ENCODE measurements at places on chromosomes 5 and 9. TPM values are rescaled to one million over a fixed set of nuclear protein-coding genes. Genes with fewer than 3 reads are reported as not detected.

DNA sequence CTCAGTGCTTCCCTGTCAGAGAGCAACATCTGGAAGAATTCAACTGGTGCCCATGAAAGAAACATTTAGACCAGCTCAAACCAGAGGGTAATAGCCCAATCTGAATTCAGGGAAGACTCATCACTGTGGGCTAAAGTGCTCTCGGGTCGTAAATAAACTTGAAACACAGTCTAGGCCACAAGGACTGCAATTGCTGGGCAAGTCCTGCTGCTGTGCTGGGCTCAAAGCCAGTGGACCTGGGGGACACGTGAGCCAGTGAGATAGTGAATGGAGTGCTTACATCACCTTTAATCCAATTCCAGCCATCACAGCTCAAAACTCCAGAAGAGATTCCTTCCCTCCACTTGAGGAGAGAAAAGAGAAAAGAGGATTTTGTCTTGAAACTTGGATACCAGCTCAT lies 78.1 kb upstream of the DAP start:
- H3K27ac ChIP-seq, result no peak overlapping the region
- H3K36me3 ChIP-seq, result no peaks in the 10 kb centered on the region
- no peak overlapping the region for H3K4me3 ChIP-seq
- no peaks in the 10 kb centered on the region for H3K27me3 ChIP-seq

DNA sequence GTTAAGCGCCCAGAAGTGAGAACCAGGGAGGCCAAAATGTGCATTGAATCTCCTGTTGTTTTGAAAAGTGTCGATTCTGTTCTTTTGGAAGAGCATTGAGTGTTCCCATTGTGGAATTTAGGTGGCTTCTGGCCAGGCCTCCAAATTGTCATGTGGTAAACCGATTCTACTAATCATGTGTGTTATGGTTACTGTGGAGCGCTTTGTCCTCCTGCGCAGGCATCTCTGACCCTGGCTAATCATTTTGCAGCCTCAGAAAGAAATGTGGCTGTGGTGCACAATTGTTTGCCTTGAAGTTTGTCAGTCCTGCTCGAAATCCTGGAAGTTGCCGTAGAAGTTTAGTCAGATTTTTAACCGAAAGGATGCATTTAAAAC lies 121.3 kb downstream of the RASGRF2 start:
- no peaks in the 10 kb centered on the region for H3K36me3 ChIP-seq
- no peak overlapping the region for H3K27ac ChIP-seq
- H3K27me3 ChIP-seq, result no peaks in the 10 kb centered on the region

BARHL1 gene
- total RNA-seq, result not detected

GNAQ gene
- 22.7 TPM for total RNA-seq

SPATA31E1 gene
- not detected for total RNA-seq

- H3K27me3 ChIP-seq, result peaks cover 13% of the 10 kb centered on the region
- H3K27ac ChIP-seq, result no peak overlapping the region
- H3K36me3 ChIP-seq, result no peaks in the 10 kb centered on the region
- no peak for DNase-seq
- H3K4me1 ChIP-seq, result no peaks in the 10 kb centered on the region
Observed at GRCh38 chr5:178290376-178290775, 57.8 kb upstream of the PHYKPL start.

SH3PXD2B gene
- total RNA-seq, result 1.3 TPM

DNA sequence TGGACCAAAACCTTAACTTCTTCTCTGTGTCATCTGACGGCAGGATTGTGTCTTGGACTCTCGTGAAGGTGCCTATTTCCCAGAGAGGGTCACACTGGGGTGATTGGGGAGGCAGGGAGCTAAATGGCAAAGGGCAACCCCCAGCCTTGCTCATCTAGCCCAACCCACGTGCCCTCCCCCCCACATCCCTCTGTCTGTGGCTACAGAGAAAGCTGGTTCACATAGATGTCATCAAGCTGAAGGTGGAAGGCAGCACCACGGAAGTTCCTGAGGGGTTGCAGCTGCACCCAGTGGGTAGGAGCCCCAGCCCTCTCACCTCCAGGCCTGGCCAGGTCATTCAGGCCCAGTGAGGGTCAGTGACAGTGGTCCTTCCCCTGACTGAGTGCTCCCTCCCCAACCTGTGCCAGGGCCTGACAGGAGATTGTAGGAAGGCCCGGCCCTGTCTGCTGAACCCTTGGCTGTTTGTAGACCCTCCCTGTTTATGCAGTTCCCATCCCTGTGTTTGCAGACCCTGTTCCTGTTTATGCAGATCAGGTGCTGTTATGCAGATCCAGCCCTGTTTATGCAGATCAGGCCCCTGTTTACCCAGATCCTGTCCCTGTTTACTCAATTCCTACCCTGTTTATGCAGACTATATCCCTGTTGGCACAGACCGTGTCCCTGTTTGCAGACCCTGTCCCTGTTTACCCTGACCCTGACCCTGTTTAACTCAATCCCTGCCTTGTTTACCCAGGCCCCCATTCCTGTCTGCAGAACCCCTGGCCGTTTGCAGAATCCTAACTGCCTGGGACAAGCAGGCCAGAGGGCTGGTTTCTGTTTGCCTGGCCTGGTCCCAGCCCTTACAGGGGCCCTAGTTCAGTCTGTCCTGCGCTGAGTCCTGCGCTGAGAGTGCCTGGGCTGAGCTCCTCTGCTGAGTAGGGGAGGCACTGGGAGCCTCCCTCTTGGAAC lies 10.4 kb downstream of the ENHO start:
- H3K36me3 ChIP-seq, result no peaks in the 10 kb centered on the region
- no peak overlapping the region for H3K27ac ChIP-seq
- H3K27me3 ChIP-seq, result no peaks in the 10 kb centered on the region
- no peak for DNase-seq

SLU7 gene
- 50.9 TPM for total RNA-seq

DNA sequence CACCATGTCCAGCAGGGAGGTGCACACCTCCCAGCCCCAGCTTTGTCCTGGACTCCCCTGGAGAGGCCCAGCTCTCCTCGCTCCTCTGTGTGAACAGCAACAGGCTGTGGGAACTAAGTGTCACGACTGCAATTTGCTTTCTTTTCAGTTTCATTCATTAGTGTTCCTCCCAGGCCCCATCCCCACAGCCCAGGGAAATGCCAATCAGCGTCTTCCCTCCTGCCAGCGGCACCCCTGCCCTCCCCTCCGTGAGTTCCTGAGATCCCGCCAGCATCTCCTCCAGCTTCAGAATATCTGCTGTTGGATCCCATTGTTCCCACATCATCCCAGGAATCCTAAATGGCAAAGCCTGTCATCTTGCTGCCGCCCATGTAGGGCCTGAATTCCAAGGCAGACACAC lies 13.1 kb upstream of the RPL26L1 start:
- no peak overlapping the region for H3K27ac ChIP-seq
- no peaks in the 10 kb centered on the region for H3K4me1 ChIP-seq
- DNase-seq, result no peak
- no peaks in the 10 kb centered on the region for H3K27me3 ChIP-seq
- no peak overlapping the region for H3K4me3 ChIP-seq
- H3K36me3 ChIP-seq, result peaks cover 4% of the 10 kb centered on the region

DNA sequence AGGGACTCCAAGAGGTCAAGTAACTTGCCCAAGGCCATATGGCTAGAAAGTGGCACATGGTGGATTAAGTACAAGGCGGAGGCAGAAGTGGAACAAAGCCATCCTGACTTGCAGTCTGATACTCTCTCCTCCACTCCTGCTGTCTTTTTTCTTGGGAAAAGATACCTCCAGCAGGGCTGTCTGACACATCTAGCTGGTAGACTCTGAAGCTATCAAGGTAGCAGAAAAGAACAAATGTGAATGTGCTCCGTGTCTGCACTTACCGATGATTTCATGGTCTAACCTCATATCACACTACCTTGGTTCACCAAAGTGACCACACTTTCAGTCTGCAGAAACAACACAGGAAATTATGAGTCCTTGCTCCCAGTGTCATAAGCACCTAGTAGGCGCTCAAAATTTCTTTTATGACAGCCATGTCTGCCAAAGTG lies 284.8 kb downstream of the CRB2 start:
- H3K27ac ChIP-seq, result peak overlapping the region; percentile 21
- peak; percentile 59 for DNase-seq
- H3K36me3 ChIP-seq, result no peaks in the 10 kb centered on the region

- H3K36me3 ChIP-seq, result no peaks in the 10 kb centered on the region
- no peaks in the 10 kb centered on the region for H3K4me1 ChIP-seq
- no peak overlapping the region for H3K27ac ChIP-seq
- H3K27me3 ChIP-seq, result no peaks in the 10 kb centered on the region
Observed at GRCh38 chr5:98517560-98518366, 255.7 kb upstream of the RGMB start.

- H3K36me3 ChIP-seq, result no peaks in the 10 kb centered on the region
- H3K4me3 ChIP-seq, result peak overlapping the region; percentile 12
- H3K27me3 ChIP-seq, result no peaks in the 10 kb centered on the region
Observed at GRCh38 chr5:177299697-177300096, 3.8 kb downstream of the RAB24 start.

FAM221B gene
- not detected for total RNA-seq

OR1J2 gene
- not detected for total RNA-seq

DNA sequence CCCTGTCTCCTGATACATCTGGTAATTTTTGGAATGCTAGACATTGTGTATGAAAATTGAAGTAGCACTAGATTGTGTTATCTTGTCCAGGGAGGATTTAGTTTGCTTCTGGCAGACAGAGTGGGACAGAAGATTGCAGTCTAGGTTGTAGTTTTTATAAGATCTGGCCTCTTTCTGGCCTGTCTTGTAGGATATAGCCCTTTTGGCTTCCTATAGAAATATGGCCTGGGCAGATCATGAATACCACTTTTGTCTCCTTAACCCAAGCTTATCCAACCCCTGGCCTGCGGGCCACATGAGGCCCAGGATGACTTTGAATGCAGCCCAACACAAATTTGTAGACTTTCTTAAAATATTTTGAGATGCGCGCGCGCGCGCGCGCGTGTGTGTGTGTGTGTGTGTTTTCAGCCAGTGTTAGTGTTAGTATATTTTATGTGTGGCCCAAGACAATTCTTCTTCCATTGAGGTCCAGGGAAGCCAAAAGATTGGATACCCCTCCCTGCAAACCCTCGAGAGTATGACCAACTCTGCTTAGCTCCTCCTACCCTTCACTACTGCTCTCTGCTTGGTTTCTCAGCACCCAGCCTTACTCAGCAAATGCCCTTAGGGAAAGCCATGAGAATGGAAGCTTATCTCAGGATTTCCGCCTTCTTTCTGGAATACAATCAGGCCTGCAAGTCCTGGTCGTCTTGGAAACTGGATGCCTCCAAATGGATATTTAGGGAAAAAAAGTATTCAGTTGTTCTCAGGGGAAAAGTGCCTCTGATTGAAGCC lies 26.5 kb downstream of the ANKRD33B start:
- peaks cover 4% of the 10 kb centered on the region for H3K36me3 ChIP-seq
- H3K27me3 ChIP-seq, result peaks cover 27% of the 10 kb centered on the region
- H3K4me3 ChIP-seq, result no peak overlapping the region
- no peak for DNase-seq
- H3K4me1 ChIP-seq, result peaks cover 31% of the 10 kb centered on the region

DNA sequence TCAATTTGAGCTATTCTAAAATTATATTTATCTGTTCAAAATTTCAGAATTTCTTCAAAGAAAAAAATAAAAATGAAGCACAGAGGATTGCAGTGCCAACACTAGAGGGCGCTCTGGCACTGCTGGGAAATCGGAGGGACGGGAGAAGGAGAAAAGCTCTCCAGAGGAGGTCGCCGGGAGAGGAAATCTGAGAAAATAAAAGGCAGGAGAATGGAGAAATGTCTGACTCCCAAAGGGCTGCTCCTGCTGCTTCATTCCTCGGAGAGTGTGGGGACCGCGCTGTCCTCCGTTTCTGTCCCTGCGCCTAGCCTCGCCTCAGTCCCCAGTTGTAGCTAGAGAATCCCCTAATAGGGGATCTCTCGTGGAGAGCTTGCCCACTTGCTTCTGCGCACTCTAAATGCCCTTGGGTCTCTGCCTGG lies 40.0 kb upstream of the ARSB start:
- H3K27me3 ChIP-seq, result peaks cover 64% of the 10 kb centered on the region
- no peak overlapping the region for H3K27ac ChIP-seq
- DNase-seq, result peak; percentile 62
- peak overlapping the region; percentile 59 for H3K4me3 ChIP-seq

DNA sequence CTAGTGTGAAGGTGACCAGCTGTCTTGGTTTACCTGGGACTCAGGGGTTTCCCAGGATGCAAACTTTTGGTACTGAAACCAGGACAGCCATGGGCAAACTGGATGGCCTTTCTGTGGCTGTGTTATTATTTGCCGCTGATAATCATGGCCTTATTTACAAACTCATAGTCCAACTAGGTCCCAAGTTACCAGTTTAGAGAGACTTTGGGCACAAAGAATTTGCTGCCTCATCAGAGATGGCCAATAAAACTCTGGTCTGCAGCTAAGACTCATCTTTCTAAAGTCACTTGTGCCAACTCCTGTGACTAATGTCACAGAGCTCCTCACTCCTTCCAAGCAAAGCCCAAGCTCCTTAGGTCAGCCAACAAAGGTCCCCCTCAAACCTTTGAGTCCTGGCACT lies 47.5 kb upstream of the PLPP6 start:
- H3K27me3 ChIP-seq, result no peaks in the 10 kb centered on the region
- no peak overlapping the region for H3K27ac ChIP-seq
- H3K36me3 ChIP-seq, result peaks cover under 1% of the 10 kb centered on the region

- no peak overlapping the region for H3K4me3 ChIP-seq
- H3K27ac ChIP-seq, result no peak overlapping the region
- H3K27me3 ChIP-seq, result no peaks in the 10 kb centered on the region
- DNase-seq, result no peak
- H3K36me3 ChIP-seq, result peaks cover 15% of the 10 kb centered on the region
- no peaks in the 10 kb centered on the region for H3K4me1 ChIP-seq
Observed at GRCh38 chr5:126403876-126404275, 19.3 kb upstream of the GRAMD2B start.

DNA sequence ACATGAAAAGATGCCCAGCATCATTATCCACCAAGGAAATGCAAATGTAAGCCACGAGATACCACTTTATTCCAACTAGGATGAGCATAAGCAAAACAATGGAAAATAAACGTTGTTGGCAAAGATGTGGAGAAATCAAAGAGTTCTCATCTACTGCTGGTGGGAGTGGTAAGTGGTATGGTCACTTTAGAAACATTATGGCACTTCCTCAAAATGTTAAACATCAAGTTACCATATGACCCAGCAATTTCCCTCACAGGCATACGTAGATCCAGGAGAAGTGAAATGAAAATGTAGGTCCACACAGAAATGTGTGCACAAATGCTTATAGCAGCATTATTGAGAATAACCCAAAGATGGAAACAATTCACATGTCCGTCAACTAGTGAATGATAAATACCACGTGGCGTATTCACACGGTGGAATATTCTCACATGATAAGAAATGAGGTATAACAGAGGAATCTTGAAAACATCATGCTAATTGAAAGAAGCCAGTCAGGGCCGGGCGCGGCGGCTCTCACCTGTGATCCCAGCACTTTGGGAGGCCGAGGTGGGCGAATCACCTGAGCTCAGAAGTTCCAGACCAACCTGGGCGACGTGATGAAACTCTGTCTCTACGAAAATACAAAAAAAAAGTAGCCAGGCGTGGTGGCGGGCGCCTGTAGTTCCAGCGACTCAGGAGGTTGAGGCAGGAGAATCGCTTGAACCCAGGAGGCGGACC lies 16.4 kb upstream of the FLT4 start:
- H3K4me3 ChIP-seq, result no peak overlapping the region
- H3K27ac ChIP-seq, result no peak overlapping the region
- no peak for DNase-seq
- peaks cover 16% of the 10 kb centered on the region for H3K27me3 ChIP-seq
- H3K4me1 ChIP-seq, result peaks cover 11% of the 10 kb centered on the region

- no peak overlapping the region for H3K27ac ChIP-seq
- peaks cover 15% of the 10 kb centered on the region for H3K4me1 ChIP-seq
- no peaks in the 10 kb centered on the region for H3K36me3 ChIP-seq
- no peak overlapping the region for H3K4me3 ChIP-seq
- no peaks in the 10 kb centered on the region for H3K27me3 ChIP-seq
- no peak for DNase-seq
Observed at GRCh38 chr5:81774374-81774773, 23.5 kb upstream of the SSBP2 start.

GRCh38 chr5:172005708-172006320 lies 624 bp downstream of the FBXW11 start:
- H3K36me3 ChIP-seq, result peaks cover 5% of the 10 kb centered on the region
- no peaks in the 10 kb centered on the region for H3K27me3 ChIP-seq
- peak overlapping the region; percentile 95 for H3K27ac ChIP-seq
- peak overlapping the region; percentile 93 for H3K4me3 ChIP-seq

Measured in activated T-cell treated with anti-CD3 and anti-CD28 coated beads, Interleukin-2, amount 50 U/mL, for 72 hours (primary cell).